ENCODE measurements at places on chromosomes 5 and 9.

- DNase-seq: no peak
Observed at GRCh38 chr5:178469975-178470759, 120.0 kb downstream of the COL23A1 start.

GRCh38 chr9:103707181-103707580 is 386.9 kb upstream of the SMC2 start:
- no peak for DNase-seq

DNA sequence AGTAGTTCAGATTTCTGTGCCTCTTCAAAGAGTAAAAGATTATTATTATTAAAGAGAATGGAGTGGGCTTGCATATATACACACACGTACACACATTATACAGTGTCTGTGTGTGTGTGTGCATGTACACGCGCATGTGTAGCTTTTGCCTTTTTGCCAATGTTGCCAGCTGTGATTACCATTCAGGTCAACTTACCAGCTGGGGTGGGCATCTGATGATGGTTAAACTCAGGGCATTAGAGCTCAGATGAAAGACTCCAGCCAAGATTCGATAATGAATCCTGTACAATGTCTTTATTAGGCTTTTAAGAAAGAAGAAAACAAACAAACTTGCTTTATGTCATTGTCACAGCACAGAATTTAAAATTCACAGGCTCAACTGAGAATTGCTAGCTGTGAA is 296.5 kb upstream of the DMAC1 start:
- DNase-seq: no peak

- DNase-seq: no peak
Observed at GRCh38 chr5:107112216-107112615, 558.5 kb downstream of the EFNA5 start.

DNA sequence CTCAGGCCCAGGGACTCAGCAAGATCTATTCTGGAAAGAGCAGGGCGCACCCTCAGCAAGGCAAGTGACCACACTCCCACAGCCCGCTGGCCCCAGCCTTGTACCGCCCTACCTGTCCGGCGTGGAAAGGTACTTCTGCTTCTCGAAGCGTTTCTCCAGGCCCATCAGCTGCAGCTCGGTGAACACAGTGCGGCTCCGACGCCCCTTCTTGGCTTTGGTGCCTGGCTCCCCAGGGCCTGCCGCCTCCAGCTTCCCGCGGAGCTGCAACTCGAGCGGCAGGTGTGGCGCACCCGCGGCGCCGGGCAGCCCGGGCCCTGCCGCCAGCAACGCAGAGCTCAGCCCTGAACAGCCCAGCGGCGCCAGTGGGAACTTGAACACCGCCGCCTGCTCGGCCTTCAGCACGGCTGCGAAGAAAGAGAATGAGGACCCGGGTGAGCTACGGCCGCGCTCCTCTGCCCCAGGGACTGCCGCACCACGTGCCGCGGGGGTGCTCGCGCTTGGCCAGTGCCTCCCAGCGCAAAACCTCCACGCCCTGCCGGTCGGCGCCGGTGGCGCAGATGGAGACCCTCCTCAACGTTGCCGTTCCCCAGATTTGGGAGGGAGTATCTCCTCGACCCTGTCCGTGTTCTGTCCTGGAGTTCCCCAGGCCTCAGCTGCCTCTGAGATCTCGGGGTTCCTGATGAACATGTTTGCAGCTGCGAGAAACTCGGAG is 2.2 kb downstream of the BARX1 start:
- no peak for DNase-seq

- DNase-seq: no peak
Observed at GRCh38 chr5:64826541-64826940, 57.8 kb downstream of the CWC27 start.

- no peak for DNase-seq
Observed at GRCh38 chr5:355379-355935, 33.9 kb downstream of the AHRR start.

- no peak for DNase-seq
Observed at GRCh38 chr5:50445296-50445949, 4.3 kb upstream of the EMB start.

- no peak for DNase-seq
Observed at GRCh38 chr5:119302449-119302848, 53.4 kb upstream of the TNFAIP8 start.

- no peak for DNase-seq
Observed at GRCh38 chr9:2023532-2023931, 8.4 kb downstream of the SMARCA2 start.

GRCh38 chr5:92177926-92178487 is 794.9 kb upstream of the ARRDC3 start:
- no peak for DNase-seq

GRCh38 chr9:85995599-85995998 is 54.7 kb downstream of the NAA35 start:
- DNase-seq: no peak

GRCh38 chr5:167709625-167710024 is 581.8 kb upstream of the WWC1 start:
- no peak for DNase-seq

- no peak for DNase-seq
Observed at GRCh38 chr5:44997506-44997905, 188.8 kb downstream of the MRPS30 start.

DNA sequence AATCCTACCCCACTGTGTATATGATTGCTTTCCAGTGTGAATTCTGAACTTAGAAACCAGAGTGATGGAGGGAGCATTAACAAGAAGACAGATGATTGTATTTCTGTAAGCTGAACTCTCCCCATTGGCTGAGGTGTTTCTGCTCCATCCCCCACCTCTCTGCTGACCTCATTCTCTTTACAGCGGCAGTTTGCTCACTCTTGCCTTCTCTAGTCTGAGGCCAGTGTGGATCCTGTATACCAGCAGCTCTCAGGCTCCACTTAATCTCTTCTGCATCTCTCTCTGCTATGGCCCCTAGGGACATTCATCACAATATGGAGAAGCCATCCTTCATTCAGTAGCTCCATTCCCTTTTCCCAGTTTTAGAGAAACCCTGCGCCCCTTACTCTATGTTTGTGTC is 358.8 kb downstream of the MAN2A1 start:
- DNase-seq: peak; percentile 13

DNA sequence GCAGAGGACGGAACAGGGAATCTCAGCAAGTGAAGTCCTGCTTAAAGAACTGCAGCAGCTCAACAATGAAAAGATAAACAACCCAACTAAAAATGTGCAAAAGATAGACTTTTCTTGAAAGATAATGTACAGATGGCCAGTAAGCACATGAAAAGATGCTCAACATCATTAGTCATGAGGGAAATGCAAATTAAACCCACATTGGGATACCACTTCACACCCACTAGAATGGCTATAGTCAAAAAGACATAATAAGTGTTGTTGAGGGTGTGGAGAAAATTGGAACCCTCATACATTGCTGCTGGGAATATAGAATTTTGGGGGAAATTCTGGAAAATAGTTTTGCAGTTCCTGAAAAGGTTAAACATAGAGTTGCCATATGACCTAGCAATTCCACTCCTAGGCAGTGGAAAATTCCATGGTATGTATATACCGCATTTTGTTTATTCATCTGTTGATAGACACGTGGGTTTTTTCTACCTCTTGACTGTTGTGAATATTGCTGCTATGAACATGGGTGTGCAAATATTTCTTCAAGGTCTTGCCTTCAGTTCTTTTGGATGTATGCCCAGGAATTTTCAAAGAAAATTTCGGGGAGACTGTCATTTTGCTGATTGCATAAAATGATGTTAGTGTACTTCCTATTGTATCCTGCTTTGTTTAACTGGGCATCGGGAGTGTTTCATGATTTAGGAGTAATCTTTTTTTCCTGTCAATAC is 7.2 kb downstream of the CNOT8 start:
- DNase-seq: no peak

GRCh38 chr9:85858056-85858750 is 82.7 kb upstream of the NAA35 start:
- no peak for DNase-seq

- DNase-seq: no peak
Observed at GRCh38 chr5:2998106-2998505, 246.6 kb upstream of the IRX2 start.

- no peak for DNase-seq
Observed at GRCh38 chr5:73603998-73604397, 22.0 kb upstream of the ARHGEF28 start.

GRCh38 chr5:124522992-124523391 is 223.4 kb downstream of the ZNF608 start:
- DNase-seq: no peak

DNA sequence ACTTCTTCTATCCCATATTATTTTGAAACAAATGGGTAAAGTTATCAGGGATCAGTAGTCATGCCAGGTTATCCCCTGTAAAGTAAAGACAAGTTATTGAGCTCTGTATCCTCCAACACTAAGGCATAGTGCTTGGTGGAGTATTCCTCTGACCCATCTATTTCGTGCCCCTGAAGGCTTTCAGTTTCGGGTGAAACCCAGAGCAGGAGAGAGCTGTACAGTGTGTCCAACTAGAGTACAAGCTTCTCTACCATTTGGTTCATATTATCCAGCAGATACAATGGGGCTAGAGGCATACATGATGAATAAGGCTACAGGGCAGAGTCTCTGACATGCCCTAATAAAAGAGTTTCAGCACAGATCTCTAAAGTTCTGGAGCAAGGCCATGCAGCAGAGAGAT is 3.2 kb upstream of the SLC22A4 start:
- no peak for DNase-seq
